ENCODE measurements at places on chromosomes 1 and 21.

DNA sequence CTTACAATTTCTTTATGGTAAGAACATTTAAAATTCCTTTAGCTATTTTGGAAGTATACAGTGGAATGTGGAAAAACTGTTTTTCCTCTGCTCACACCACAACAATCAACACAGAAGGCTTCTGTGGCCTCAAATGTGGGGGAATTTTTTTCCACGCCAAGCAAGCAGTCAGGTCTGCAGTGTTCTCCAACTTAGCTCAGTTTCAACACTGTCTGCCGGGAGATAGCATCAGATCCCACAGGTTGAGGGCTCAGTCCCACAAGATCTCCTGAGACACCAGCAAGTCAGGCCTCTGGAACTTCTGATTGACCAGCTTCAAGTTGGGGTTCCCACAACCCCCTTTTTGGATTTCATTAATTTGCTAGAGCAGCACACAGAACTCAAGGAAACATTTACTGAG is 50.3 kb downstream of the PTBP2 start:
- no peak for DNase-seq

- peak; percentile 84 for DNase-seq
Observed at GRCh38 chr1:163875200-163875926, 553.6 kb downstream of the NUF2 start.

DNA sequence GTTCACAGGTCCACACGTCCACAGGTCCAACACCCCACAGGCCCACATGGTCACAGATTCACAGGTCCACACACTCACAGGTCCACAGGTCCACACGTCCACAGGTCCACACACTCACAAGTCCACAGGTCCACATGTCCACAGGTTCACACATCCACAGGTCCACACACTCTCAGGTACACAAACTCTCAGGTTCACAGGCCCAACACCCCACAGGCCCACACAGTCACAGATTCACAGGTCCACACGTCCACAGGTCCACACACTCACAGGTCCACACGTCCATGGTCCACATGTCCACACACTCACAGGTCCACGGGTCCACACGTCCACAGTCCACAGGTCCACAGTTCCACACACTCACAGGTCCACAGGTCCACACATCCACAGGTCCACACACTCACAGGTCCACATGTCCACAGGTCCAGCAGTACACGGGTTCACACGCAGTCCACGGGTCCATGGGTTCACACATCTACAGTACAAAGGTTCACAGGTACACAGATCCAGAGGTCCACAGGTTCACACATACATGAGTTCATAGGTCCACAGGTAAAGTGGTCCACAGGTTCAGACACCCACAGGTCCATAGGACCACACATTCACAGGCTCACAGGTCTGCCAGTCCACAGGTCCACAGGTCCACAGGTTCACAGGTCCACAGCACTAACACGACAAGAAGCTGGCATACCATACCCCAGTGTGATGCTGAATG is 39.3 kb upstream of the COL6A2 start:
- no peak for DNase-seq

GRCh38 chr1:20632386-20632785 is 872 bp upstream of the PINK1 start:
- no peak for DNase-seq

- DNase-seq: peak; percentile 91
Observed at GRCh38 chr1:151399324-151400171, at the start of gene PSMB4. PSMB4 (plus strand) TSS chr1:151399573; CDS start chr1:151399588, 15 bp downstream.

GRCh38 chr1:93031711-93032110 is 47.4 kb upstream of the MTF2 start:
- no peak for DNase-seq

- DNase-seq: peak; percentile 54
Observed at GRCh38 chr1:152926091-152926490, 17.7 kb downstream of the IVL start.

DNA sequence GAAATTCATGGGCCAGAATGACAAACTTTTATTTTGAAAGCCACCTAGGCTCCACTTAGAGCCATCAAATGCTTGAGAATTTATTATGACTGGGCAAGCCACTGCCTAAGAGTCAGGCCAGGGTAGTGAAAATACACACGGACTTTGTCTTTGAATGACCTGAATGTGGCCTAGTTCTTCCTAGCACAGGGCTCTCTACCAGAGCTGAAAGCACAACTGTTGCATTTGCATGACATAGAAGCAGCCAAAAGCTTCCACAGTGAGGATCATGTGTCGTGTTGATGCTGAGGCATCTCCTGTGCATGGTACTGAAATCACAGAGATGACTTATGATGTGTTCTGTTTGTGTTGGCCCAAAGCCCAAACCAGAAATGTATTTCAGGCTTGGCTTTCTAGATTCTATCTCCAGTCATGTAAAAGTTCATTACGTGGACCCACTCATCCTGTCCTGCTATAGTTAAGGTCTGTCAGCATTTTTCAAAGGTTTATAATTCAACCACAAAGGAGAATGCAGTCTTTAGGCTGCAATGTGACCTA is 164.0 kb upstream of the UBE2U start:
- peak; percentile 99 for DNase-seq

DNA sequence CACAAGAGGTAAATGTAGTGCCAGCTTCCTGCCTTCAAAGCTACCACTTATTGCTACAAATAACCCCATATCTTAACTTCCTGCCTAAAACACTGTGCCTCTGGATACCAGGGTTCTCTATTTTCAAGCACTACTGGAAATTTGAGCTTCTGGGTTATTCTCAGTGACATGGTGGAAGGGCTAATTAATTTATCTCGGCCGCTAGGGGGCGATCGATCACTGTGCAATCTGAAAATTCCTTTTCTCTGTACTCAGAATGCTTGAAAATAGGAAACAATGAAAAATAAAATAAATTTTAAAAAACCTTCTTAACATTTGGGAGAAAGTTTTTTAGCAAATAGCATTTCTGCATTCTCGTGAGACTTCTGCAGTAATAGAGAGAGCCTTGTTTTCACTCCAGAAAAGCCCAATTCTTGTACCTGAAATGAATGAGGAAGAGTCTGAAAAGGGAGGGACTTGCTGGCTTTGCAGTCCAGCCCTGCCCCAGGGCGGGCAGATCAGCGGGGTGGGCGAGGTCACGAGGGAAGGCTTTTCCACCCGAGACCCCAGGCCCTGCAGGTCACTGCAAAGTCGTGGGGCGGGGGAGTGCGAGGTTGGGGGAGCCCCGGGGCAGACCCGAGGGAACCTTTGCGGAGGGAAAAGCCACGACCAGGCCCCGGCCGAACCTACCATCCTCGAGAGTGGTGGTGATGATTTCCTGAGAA is 276.7 kb downstream of the PCP4 start:
- peak; percentile 13 for DNase-seq

- DNase-seq: peak; percentile 90
Observed at GRCh38 chr1:154974808-154975408, 427 bp downstream of the CKS1B start.
